NCI-H510A treated with DMSO at 0.1 percent for 48 hours (cell line): ENCODE measurements at places on chromosomes 13 and 19.

GRCh38 chr13:44698066-44698465, 121.9 kb upstream of the TSC22D1 start:
- no peak for DNase-seq

DNA sequence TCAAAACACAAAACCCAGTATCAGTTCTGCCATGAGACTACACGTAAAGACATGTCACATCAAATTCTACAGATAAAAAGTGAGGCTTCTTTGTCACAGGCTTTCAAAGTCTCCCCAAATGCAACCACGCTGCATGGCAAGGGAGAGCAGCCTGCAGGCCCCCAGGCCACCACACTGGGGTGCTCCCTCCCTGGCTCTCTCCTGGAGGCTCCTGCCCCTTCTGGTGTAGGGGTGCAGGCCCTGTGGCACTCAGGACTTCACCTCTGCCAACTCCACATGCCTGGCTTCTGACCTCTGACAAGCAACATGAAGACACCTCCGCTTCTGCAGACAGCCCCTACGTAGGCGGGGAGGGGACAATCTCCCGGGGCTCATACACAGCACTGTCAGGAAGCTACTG, 14.3 kb downstream of the AKAP8 start:
- no peak for DNase-seq

DNA sequence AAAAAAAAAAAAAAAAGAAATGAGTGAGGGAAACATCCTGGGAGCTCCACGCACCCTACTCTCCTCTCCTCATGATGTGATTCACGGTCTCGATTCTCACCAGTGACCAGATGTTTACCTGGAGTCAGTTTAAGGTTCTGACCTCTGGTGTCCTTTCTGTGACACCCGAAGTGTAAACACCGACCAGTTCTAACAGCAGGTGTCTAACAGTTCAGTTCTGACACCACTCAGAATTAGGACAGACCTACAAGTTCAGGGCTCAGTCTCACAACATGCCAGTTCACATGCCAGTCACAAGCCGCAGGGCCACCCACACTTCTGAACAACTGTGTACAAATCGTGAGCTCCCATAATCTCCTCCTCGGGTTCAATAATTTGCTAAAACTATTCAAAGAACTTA, 6.0 kb downstream of the ZNF564 start:
- no peak for DNase-seq

GRCh38 chr19:30137747-30138146, 195.7 kb downstream of the URI1 start:
- DNase-seq: no peak

DNA sequence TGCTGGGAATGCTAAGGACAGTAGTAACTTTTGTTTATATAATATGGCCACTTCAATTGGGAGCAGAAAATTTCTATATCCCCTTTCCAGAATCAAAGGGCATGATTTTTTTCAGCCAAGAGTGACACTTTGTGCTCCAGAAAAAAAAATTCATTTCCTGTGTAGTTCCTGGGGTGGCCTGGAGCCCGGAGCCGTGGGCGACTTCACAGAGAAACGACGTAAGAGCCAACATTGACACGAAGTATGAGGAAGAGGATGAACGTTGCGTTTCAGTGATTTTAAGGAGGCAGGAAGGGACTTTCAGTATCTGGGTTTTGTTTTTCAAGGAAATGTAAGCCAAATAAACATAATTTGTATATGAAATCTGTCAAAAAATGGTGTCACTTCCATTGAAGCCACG, 187.6 kb downstream of the STK24 start:
- DNase-seq: no peak

DNA sequence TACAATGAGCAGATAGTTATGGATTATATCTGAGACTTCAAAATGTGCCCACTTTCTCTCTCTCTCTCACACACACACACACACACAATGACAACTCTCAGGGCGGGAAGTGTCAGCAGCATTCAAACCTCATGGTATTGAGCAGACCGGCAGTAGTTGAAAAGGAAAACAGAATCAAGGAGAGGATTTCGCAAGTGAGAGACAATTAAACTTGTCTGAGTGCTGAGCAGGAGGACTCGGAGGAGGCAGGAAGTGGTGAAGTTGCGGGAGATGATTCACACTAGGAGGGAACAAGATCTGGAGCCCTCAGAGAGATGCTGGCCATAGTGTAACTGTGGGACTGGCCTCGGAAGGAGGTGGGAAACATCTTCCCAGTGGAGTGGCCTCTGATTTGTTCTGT, 353.1 kb downstream of the EFNB2 start:
- DNase-seq: no peak

DNA sequence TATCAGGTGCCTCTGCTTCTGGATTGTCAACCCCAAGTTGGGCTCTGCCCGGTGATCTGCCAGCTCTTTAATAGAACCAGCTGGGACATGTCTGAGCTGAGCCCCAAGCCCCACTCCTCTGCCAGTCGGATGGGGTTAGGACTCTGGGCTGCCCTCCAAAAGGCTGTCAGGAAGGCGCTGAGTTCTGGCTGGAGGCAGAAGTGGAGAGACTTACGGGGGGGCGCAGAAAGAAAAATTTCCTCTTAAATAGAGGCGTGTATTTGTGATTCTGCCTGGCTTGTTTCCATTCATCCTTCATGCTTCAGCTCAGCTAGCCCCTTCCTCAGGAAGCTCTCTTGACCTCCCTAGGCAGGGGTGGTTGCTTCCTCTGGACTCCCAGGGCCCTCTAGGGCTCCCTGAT, 985 bp upstream of the KCNK6 start:
- DNase-seq: no peak

DNA sequence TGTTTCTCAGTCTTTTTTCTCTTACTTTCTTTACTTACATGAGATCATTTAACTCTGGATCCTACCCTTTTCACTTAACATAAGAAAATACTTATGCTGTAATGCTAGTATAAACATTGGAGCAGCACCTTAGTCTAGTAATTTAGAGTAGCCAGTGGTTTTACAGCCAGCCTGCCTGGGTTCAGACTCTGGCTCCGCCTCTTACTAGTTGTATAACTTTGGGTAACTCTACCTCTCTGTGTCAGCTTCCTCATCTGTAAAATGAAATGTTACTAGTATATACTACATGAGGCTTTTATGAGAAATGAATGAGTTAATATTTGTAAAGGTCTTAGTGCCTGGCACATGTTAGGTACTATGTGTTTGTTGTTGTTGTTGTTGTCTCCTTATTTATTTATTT, 5.6 kb downstream of the CDADC1 start:
- no peak for DNase-seq

GRCh38 chr19:35928507-35928906, 7.7 kb upstream of the LRFN3 start:
- no peak for DNase-seq

GRCh38 chr19:30111021-30111855, 169.2 kb downstream of the URI1 start:
- no peak for DNase-seq

GRCh38 chr19:32345261-32346207, at the start of gene ZNF507:
ZNF507 (plus strand) TSS chr19:32345610; CDS start chr19:32352831, 7,221 bp downstream.
- peak; percentile 64 for DNase-seq

DNA sequence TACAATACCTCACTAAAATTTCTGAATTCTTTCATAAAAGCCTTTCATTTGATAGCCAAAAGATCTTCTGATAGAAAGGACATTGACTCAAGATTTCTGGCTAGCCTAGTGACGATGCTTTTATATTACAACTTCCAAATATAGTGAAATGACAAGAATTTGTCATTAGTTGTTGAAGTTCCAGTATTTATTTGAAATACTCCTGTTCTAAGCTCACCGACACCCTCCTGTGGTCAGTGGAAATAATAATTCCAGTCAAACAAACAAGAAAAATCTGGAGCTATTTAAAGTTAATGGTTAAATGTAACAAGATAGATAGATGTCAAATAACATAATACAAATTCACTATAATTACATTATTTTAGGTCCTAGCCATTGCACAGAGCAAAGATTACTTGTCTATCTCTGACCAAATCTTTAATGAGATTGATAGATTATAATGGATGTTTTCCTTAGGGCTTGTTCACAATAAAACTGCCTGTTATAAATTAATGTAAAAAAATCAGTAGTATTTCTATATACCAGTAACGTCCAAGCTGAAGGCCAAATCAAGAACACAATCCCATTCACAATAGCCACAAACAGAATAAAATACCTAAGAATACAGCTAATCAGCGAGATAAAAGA, 195.5 kb downstream of the RGCC start:
- DNase-seq: no peak

DNA sequence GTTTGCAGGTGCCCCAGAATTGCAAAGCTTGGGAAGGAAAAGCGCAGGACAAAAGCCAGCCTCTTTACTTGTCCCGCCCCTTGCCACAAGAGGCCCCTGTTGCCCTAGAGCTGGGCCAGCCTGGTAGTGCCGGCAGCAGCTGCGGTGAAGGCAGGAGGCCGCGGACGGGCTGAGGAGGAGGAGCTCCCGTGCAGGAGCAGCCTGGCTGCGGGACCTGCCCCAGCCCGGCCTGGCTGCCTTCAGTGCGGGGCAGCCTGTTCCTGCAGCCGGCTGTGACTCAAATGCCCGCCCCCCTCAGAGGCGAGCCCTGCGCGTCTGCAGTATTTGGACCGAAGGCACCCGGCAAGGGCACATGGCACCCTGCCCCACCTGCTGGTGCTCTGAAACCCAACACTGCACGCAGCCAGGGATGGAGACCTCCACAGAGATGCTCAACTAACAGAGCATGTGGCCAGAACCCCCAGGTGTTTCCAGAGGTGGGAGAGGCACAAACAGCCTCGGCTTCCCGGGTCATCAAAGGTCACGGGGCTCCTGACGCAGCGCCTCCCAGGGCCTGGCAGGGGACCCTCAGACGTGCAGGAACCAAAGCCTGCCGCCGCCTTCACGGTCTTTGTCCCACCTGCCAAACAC, 29.7 kb downstream of the NAXD start:
- DNase-seq: peak; percentile 68

GRCh38 chr13:40141859-40142555, 486.5 kb downstream of the COG6 start:
- no peak for DNase-seq

DNA sequence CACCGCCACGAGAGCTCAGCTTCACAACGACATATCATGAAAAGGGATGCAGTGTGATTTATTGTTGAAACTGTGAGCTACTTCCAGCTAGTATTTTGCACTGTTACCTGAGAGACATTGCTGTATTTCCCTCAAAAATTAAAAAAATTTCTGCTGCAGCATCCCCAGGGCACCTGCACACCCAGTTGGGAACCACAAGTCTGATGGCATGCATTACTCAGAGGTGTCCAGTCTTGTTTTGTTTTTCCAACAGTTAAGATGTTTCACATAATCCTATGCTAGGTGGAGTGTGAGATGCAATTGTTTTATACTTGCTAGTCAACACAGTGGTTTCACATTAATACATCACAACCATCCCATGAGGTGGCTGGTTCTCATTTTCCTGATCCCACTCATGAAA, 285.2 kb downstream of the SHISA2 start:
- no peak for DNase-seq

GRCh38 chr13:53490752-53491151, 462.1 kb downstream of the OLFM4 start:
- DNase-seq: no peak

DNA sequence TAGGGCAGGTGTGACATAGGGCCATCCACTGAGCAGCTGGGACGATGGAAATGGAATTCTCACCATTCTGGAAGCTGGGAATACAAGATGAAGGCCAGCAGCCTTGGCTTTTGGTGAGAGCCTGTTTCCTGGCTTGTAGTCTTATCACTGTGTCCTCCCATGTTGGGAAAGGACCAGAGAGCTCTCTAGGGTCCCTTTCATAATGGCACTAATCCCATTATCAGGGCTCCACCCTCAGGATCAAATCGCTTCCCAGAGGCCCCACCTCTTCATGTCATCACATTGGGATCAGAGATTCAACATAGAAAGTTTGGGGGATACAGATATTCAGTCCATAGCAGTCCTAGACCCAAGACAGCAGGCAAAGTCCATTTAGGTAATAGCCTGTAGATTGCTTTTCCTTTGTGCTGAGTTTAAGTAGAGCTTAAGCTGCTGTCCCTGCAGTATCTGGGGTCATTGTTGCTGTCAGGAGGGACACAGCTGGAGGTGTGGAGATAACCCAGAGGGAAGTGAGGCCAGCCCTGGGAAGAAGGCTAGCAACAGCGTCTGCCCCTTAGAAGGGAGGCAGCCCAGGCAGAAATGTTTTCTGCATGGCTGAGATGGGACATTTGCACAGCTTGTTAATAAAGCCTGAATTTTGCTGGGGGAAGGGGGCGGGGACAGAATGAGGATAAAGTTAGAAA, 136.5 kb upstream of the GPR12 start:
- DNase-seq: no peak

GRCh38 chr13:106029676-106030290, 505.7 kb downstream of the EFNB2 start:
- DNase-seq: no peak

- DNase-seq: no peak
Observed at GRCh38 chr19:47267350-47267759, 7.3 kb upstream of the INAFM1 start.

- no peak for DNase-seq
Observed at GRCh38 chr13:68944272-68944671, 1163.4 kb upstream of the ATXN8OS start.

GRCh38 chr13:113628291-113629270, 29.4 kb downstream of the ATP4B start:
- no peak for DNase-seq

- no peak for DNase-seq
Observed at GRCh38 chr13:41643507-41643906, 186.2 kb downstream of the RGCC start.

DNA sequence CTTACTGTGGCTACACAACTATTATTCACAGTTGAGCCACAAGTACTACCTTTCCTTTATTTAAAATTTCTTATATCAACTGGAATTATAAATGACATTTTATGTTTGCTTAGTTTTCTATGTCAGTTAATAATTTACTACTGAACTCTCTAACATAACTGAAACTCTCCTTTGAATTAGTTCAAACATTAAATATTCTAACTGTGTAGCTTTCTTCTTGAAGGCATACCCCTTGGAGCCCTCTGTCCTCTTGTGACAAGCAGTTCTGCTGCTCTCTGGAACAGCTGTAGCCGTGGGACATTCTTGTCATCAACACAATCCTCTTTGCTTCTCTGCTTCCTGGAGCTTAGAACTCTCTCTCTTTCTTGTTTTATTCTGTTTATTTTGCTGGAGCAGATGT, 244.8 kb downstream of the NHLRC3 start:
- no peak for DNase-seq

GRCh38 chr19:35556846-35557538, 6.5 kb downstream of the ATP4A start:
- no peak for DNase-seq

GRCh38 chr13:25372284-25373081, 709 bp downstream of the ATP8A2 start:
- DNase-seq: no peak

DNA sequence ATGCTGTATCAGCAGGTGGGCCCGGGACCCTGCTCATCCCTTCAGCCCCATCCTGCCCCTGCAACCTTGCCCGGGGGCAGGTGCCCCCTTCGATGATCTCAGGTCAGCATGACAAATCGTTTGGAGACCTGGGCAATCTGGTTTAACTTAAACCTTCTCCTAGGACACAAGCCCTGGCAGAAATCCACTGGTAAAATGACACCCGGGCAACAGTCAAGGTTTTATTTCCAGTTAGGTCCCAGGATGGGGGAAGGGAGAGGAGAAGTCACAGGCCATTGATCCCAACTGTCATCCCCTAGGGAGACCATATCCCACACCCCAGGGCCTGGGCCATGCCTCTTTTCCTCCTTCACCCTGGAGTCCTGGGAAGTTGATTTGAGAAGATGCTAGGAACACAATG, 1.8 kb upstream of the PLIN5 start:
- DNase-seq: peak; percentile 9

GRCh38 chr13:102440259-102440936, 38.5 kb upstream of the FGF14 start:
- no peak for DNase-seq

GRCh38 chr19:15859187-15859586, 38.7 kb downstream of the CYP4F2 start:
- no peak for DNase-seq

- DNase-seq: peak; percentile 36
Observed at GRCh38 chr13:112715715-112716460, 26.1 kb downstream of the ATP11A start.
